ENCODE measurements at places on chromosomes 13 and 19. TPM values are rescaled to one million over a fixed set of nuclear protein-coding genes. Genes with fewer than 3 reads are reported as not detected.

DNA sequence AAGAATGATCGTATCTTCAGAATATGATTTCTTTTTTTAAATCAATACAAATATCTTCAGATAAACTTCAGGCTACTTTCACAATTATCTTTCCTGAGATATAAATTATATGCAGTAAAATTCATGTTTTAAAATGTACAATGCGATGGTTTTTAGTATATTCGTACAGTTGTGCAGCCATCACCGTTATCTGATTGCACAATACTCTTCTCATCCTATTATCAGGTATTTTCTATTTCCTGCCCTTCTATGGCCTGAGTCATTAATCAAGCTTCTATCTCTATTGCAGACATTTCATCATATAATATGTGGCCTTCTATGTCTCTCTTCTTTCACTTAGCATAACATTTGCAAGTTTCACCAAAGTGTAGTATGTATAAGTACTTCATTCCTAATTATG lies 1360.2 kb upstream of the SLC10A2 start:
- H3K27ac ChIP-seq = no peak overlapping the region
- no peak overlapping the region for H3K4me3 ChIP-seq

DNA sequence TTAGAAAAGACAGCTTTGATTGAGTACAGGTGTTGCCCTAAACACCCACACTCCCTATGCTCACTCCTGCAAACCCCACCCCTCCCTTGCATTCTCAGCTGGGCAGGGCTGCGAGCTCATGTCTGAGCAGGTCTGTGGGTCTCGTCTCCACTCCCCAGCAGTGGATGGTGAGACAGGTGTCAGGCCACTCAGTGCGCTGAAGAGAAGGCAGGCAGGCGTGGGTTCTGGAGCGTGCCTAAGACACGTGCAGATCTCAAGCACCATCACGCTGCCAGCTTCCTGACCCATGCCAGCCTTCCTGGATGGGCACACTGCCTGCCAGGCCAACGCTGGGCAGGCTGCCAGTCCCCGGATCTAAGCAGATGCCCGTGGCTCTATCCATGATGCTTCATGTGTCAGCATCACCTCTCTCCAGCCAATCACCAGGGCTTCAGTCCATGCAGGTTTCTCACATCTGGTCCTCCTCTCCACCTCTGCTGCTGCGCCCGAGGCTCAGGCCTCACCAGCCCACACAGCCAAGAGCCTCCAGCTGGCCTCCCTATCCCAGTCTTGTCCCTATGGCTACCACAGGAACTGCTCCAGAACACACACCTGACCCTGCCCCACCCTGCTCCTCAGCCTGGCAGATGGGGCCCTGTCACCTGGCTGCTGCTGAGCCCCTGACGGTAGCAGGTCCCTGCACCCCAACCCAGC lies 42.6 kb downstream of the EPS15L1 start:
- no peak overlapping the region for H3K4me3 ChIP-seq
- H3K4me1 ChIP-seq = no peaks in the 10 kb centered on the region
- peaks cover 1% of the 10 kb centered on the region for H3K36me3 ChIP-seq
- H3K27me3 ChIP-seq = no peaks in the 10 kb centered on the region
- DNase-seq = no peak

DNA sequence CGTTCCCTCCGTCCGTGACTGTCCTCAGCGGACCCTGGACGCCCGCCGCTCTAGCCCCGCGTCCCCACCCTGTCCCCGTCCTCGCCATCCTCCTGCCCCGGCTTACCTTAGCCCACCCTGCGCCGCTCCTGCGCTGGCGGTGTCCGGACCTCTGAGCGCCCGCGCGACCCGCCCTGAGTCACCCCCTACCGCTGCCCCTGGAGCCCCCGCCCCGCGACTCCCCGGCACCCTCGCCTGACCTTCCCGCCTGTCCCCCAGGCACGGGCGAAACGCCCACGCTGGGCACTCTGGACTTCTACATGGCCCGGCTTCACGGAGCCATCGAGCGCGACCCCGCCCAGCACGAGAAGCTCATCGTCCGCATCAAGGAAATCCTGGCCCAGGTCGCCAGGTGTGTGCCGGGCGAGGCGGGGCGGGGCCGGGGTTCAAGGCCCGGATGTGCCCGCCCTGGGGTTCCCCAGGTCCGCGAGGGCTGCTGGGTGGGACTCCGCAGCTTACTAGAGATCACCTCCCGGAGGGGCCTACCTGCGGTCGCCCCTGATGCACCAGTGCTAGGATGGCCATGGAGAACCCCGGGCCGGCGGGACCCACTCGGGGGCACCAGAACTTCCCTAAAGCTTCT lies 5.1 kb downstream of the HMG20B start:
- no peak for DNase-seq
- H3K4me3 ChIP-seq = no peak overlapping the region
- H3K27me3 ChIP-seq = no peaks in the 10 kb centered on the region
- H3K27ac ChIP-seq = no peak overlapping the region
- H3K36me3 ChIP-seq = no peaks in the 10 kb centered on the region
- no peaks in the 10 kb centered on the region for H3K4me1 ChIP-seq

DNA sequence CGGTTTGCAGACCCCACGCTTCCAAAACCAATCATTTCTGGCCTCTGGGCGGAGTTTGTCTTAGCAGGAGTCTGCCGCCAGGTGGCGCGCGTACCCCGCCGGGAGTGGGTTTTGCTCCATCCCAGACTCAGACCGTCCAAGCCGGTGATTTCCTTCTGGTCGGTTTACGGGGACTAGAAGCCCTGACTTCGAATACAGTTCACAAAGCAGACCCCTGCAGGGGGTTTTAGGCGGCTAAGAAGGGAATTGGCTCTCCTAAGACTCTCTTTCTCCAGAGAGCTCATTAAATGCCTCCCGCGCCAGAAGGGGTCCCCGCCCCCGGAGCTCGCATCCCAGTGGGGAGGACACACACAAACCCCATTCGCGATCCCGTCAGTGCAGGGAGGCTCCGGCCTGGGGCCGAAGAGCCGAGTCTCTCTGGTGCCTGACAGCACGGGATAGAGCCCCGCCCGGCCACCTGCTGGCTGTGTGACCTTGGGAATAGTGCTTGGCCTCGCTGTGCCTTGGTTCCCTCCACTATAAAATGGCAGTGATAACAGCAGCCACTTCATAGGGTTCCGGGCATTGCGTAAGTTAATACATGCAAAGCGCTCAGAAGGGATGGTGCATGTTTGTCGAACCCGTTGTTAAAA lies 8.6 kb upstream of the NUP62 start:
- no peak overlapping the region for H3K4me3 ChIP-seq
- H3K27me3 ChIP-seq = no peaks in the 10 kb centered on the region
- no peaks in the 10 kb centered on the region for H3K36me3 ChIP-seq
- H3K4me1 ChIP-seq = peaks cover 3% of the 10 kb centered on the region
- peak; percentile 89 for DNase-seq

- no peak for DNase-seq
- H3K27ac ChIP-seq = no peak overlapping the region
- 0 out of 2 replicates have a peak, but pooled peaks cover 1% of the 10 kb centered on the region for H3K36me3 ChIP-seq
- no peak overlapping the region for H3K4me3 ChIP-seq
These were observed 7.8 kb upstream of the ZNF554 start for GRCh38 chr19:2811735-2812413.

DNA sequence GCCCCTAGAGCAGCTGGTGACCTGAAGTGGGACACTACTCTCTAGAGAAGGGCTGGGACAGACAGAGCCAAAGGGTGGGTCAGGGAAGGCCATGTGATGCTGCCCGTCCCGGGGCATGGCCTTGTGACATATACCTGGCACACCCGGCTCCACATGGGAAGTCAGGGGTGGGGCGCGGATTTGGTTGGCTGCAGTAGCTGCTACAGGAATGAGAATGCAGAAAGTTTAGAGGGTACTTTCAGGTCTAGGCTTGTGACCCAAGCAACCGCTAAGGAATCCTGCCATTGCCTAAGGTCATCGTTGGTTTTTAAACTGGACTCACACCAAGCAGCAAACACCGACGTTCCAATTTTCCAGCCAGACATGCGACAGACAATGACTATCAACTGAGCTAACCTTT lies 25.9 kb downstream of the RCBTB2 start:
- no peak overlapping the region for H3K4me3 ChIP-seq
- H3K27ac ChIP-seq = no peak overlapping the region
- no peak for DNase-seq
- no peaks in the 10 kb centered on the region for H3K27me3 ChIP-seq
- no peaks in the 10 kb centered on the region for H3K4me1 ChIP-seq
- no peaks in the 10 kb centered on the region for H3K36me3 ChIP-seq

GRCh38 chr13:47835470-47836228 lies 165.4 kb downstream of the SUCLA2 start:
- no peak overlapping the region for H3K27ac ChIP-seq
- H3K4me1 ChIP-seq = no peaks in the 10 kb centered on the region
- H3K36me3 ChIP-seq = no peaks in the 10 kb centered on the region
- no peak for DNase-seq
- no peaks in the 10 kb centered on the region for H3K27me3 ChIP-seq
- no peak overlapping the region for H3K4me3 ChIP-seq

DNA sequence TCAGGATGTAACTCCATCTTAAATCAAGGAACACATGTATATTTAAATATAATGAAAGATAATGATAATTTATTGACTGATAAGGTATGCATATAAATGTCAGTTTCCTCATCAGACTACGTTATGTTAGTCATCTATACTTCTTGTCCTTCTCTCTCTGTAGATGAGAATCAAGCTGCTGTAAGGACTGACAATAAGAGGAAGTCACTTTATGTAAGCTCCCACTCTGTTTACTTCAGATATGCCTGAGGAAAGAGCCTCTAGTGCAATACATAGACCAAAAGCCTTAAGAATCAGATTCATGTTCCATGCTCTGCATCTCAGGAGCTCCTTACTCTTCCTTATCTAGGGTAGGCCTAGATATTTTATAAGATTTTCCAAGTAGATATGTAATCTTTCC lies 9.6 kb upstream of the SLITRK6 start:
- H3K4me1 ChIP-seq = no peaks in the 10 kb centered on the region
- no peak for DNase-seq
- H3K4me3 ChIP-seq = no peak overlapping the region
- H3K27ac ChIP-seq = no peak overlapping the region
- H3K36me3 ChIP-seq = no peaks in the 10 kb centered on the region
- no peaks in the 10 kb centered on the region for H3K27me3 ChIP-seq

The LSM7 gene
- 141 TPM for total RNA-seq

The SLC25A41 gene
- total RNA-seq = 0.23 TPM

The DMKN gene
- total RNA-seq = 341 TPM

The GPR18 gene
- total RNA-seq = not detected

The MYO1F gene
- total RNA-seq = 0.25 TPM

The IL17D gene
- 2.2 TPM for total RNA-seq

The PTBP1 gene
- 522 TPM for total RNA-seq
